ENCODE measurements at places on chromosomes 3 and 15.

- DNase-seq, result no peak
Observed at GRCh38 chr3:148246291-148246923, 451.3 kb upstream of the AGTR1 start.

GRCh38 chr3:9205345-9206143, 43.9 kb downstream of the SRGAP3 start:
- DNase-seq, result no peak

- DNase-seq, result no peak
Observed at GRCh38 chr15:88664151-88664778, 25.4 kb downstream of the ISG20 start.

GRCh38 chr3:13364602-13365271, 55.4 kb downstream of the NUP210 start:
- DNase-seq, result no peak

DNA sequence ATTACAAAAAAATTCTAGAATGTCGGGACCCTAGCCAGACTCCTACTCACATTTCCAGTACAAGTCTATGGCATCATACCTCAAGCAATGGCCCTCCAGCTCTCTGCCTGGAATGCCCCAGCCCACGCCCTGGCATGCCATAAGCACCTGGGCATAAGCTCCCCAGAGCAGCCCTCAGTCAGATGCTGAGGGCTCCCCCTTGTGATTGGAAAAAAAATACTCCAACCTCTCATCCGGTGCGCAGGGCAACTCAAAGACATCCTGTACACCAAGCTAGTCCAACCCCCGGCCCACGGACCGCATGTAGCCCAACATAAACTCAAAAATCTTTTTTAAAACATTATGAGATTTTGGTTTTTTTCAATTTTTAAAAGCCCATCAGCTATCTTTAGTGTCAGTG, 115.4 kb downstream of the NEK10 start:
- no peak for DNase-seq

DNA sequence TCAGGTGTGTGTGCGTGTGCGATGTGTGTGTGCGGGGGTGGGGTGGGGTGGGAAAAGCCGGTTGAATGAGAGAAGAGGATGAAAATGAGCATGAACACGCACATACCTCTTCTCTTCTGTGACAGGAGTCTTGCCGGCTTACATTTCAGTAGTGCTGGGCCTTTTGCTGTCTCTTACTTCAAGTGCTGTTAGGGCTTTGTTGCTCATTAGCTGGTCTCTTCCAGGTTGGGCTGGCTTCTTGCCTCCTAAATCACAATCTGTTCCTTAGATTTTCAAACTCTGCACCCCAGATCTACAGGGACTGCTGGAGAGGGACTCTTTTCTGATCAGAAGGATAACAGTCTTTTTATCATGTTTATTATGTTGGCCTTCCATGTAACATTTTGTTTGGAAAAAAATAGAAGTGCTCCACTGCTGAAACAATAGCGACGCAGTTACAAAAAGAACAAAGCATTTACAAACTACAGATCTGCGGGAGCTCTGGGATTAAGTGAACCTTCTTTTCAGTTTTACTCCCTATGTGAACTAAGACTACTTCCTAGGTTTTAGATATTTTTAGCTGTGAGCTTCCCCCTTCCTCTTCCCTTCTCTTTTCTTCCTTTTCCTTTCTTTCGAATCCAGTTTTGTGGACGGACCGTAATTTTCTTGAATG, 48.5 kb downstream of the USP13 start:
- no peak for DNase-seq

- no peak for DNase-seq
Observed at GRCh38 chr3:142354076-142354475, 93.8 kb downstream of the XRN1 start.

- no peak for DNase-seq
Observed at GRCh38 chr3:66907136-66907535, 91.0 kb upstream of the KBTBD8 start.

DNA sequence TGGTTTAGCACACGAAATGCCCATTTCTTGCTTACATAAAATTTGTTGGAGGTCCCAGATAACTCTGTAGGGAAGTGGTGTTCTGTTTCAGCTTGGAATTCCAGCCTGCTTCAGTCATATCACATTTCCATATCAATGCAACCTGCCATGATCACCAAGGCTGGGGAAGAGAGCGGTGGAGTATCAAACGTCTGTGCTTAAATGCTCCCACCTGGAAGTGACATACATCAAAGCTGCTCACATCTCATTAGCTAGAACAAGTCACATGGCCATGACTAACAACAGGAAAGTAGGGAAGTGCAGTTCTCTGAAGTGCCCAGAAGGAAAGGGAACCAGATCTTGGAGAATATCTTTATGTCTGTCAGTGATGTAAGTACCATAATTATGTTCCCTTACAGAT, 130.2 kb upstream of the CFAP20DC start:
- DNase-seq, result no peak

GRCh38 chr15:77162872-77163633, 92.1 kb upstream of the TSPAN3 start:
- DNase-seq, result no peak

GRCh38 chr3:50266017-50266416, 2.9 kb upstream of the SEMA3B start:
- DNase-seq, result no peak

DNA sequence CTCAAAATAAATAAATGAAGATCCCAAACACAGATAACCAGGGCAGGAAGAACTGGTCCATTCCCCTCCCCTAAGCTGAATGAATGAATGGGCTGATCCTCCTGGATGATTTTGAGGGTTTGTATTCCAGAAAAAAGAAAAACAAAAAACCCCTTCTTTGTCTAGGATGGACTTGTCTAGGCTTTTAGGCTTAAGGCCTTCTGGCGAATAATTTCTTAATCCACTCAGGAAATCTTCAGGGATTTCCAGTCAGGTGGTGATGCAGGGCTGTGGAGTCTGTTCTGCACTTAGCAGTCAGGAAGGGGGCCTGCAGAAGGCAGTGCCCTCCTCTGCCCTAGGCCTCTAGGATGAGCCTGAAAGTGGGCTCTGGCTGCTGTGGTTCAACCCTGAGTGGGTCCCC, 52.1 kb downstream of the BDH1 start:
- DNase-seq, result no peak

- DNase-seq, result no peak
Observed at GRCh38 chr3:76888856-76889255, 151.0 kb upstream of the ROBO2 start.

- no peak for DNase-seq
Observed at GRCh38 chr15:49926740-49927139, 192.3 kb downstream of the ATP8B4 start.

DNA sequence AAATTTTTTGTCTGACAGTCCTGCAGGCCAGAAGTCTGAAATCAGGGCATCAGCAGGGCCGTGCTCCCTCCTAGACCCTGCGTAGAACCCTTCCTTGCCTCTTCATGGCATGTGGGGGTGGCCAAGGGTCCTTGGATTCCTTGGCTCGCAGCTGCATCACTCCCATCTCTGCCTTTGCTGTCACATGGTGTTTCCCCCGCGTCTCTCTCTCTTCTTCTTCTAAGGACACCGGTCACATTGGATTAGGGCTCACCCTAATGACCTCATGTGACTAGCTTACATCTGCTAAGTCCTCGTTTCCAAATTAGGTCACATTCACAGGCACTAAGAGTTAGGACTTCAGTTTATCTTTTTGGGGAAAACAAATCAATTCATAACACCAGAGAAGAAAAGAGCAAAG, 12.0 kb downstream of the SLCO3A1 start:
- no peak for DNase-seq

- no peak for DNase-seq
Observed at GRCh38 chr3:18246336-18247060, 178.6 kb downstream of the SATB1 start.

DNA sequence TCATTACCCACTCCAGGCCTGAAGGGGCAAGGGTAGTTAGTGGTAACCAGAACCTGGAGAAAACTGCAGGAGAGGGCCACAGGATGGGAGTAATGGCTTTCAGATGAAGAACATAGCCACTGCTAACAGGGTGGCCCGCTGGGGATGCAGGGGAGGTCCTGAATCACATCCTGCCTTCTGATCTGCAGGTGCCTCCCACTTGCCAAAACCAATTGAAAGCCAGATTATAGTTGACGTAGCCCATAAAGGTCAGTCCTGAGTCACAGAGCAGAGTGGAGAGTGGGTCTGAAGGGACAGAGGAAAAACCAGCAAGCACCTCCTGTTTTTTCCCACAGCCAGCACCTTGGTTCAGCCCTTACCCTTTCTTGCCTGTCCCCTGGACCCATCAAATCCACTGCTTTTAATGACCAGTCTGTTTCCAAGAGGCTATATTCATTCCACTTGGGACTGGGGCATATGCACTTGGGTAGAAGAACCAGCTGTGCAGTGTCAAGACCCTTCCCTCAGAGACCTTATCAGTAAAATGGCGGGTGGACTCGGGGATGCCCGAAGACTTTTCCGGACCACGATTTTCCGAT, 646 bp upstream of the SLC35G2 start:
- DNase-seq, result no peak

DNA sequence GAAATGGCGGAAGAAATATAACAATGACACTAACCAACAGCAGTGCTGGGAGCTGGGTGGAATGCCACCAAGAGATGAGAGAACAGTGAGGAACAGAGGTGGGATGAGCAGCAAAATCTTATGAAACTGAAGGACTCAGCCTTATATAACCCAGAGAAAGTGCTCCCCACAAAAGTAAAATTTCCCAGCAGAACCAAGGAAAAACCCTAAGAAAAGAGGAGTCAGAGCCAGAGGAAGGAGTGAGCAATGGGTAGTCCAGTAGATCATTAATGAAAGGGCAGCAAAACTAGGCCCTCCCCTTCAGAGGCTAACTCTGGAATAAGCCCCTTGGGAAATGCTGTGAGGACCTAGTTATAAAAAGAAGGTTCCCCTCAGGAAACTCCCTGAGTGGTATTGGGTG, 24.7 kb upstream of the UBE2E1 start:
- DNase-seq, result no peak

GRCh38 chr15:77107531-77108355, 36.8 kb upstream of the TSPAN3 start:
- no peak for DNase-seq

DNA sequence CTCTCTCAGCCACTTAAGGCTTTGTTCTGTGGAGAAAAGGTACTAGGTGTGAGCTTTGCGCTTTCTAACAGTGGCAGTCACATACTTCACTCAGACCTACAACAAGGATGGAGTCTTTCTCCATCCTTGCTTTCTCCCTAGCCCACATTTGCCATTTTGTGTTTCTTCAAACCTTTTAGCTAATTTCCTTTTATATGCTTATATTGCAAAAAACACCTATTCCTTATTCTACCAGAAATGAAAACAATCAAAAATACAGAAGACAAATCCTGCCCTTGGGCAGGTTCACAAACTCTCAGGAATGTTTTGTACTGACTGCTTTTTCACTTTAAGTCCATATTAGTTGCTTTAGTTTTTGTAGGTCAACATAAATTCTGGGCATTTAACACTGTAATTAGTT, 914.2 kb downstream of the SQOR start:
- DNase-seq, result no peak

DNA sequence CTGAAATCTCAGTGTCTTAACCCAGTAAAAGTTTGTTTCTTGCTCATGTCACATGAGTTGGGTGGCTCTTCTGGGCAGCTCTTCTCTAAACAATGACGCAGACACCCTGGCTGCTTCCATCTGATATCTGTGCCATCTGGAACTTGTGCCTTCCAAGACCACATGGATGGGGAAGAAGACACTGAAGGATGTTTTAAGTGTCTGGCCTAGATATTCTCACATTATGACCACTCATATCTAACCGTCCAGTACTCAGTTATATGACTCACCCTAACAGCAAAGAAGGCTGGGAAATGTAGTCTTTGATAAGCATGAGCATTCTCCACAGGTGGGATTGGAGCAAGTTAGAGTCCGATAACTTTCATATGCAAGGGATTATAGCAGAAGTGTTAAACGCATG, 66.4 kb downstream of the RYR3 start:
- no peak for DNase-seq

Data from cortex of kidney (tissue), 1 donor.